NCI-H146 (cell line): ENCODE measurements at places on chromosomes 2 and 18.

DNA sequence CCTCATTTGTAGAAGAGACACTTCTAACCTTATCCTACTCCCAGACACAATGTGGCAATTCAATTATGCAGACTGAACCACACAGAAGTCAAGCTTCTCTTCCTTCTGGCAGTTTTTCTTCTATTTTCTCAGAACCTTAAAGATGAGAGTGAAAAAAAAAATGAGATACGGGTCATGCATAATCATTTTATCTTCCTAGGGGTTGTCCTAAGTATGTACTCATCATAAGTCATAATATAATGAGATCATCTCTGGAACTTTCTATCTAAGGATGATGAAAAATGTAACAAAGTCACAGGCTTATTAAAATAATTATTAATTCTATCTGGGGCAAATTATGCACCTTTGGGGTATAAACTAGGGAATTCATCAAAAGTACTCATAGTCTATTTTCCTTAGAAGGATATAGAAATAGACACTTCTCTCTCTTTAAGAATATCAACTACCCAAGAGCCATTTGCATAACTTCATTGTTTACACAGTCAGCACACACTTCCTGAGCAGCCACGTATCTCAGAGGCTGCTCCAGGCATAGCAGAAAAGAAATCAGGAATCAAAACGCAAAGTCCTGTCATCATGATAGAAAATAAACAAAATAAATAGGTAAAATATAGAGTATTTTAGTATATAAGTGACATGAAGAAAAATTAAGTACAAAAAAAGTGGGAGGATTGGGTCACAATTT, 345.9 kb upstream of the SPHKAP start:
- DNase-seq = no peak

GRCh38 chr18:9323750-9324445, 10.7 kb upstream of the TWSG1 start:
- DNase-seq = no peak

DNA sequence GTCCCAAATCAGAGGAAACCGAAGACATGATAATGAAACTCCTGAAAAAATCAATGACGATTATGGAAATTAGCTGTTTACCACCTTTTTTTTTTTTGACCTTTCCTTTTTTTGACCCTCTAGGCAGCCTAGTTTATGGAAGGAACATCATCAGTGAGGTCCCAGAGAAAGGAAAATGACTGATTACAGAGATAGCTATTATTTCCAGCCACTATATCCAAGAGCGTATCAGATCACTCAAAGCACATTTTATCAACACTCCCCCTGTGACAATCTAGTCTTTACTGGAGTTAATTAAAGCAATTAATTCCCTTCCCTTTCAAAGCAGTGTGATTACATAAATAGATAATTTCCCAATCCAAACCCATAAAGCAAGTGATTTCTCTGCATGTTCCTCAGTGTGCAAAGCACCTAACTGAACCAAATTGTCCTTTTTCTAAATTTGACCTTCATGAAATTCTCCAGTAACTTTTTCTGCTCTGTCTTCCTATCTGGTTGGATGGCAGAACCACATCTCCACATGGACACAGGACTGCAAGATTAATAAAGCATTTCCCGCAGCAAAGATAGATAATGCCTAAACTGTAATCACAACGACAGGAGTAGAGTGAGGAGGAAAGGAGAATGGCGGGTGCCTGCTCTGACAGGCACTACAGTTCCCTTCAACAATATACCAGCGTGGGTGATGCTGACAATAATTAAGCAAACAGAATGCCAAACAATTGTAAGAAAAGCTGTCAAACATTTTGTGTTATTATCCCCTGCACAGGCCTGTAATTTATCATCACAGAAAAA, 194.4 kb downstream of the SLC8A1 start:
- DNase-seq = peak; percentile 82

- peak; percentile 80 for DNase-seq
Measured at GRCh38 chr18:59823596-59824195, 76.1 kb upstream of the PMAIP1 start.

- DNase-seq = no peak
Measured at GRCh38 chr2:230794497-230794896, 70.2 kb upstream of the ITM2C start.

GRCh38 chr2:38233231-38233983, 143.7 kb downstream of the ATL2 start:
- no peak for DNase-seq

DNA sequence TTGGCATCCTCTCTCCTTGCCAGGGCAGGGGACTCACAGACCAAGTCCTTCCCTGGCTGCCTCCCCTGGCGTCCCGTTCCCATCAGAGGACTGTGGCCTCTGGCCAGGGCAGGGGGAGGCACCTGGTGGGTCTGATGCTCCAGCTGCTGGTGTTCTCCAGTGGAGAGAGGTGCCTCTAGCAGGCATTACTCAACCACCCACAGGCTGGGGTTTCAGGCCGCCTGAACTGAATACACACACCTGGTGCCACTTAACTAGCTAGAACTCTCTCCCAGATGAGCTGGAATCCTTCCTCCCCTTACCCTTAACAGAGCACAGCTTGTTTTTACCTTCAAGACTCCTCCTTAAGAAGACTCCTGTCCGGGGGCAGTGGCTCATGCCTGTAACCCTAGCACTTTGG, 37.7 kb upstream of the CNGA3 start:
- DNase-seq = no peak

- DNase-seq = no peak
Measured at GRCh38 chr2:23494286-23494685, 109.3 kb downstream of the KLHL29 start.

DNA sequence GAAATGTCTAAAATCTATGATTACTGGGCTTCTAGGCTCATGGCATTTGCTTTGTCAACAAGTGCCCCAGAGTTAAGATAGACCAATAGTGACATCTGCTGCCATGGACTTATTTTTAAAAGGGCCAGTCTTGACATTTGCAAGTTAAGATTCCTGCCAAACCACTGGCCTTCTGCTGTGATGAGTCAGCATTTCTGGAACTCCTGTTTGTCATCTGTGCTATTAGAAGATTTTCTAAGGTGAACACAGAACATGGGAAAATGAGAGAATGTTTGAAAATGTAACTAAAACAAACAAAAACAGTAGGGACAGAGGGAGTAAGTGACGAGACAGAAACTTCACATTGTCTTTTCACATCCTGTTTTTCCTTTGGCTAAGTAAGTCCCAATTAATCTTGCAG, 93.7 kb upstream of the WDR75 start:
- no peak for DNase-seq

GRCh38 chr2:147364597-147364996, 480.2 kb upstream of the ACVR2A start:
- DNase-seq = peak; percentile 18

DNA sequence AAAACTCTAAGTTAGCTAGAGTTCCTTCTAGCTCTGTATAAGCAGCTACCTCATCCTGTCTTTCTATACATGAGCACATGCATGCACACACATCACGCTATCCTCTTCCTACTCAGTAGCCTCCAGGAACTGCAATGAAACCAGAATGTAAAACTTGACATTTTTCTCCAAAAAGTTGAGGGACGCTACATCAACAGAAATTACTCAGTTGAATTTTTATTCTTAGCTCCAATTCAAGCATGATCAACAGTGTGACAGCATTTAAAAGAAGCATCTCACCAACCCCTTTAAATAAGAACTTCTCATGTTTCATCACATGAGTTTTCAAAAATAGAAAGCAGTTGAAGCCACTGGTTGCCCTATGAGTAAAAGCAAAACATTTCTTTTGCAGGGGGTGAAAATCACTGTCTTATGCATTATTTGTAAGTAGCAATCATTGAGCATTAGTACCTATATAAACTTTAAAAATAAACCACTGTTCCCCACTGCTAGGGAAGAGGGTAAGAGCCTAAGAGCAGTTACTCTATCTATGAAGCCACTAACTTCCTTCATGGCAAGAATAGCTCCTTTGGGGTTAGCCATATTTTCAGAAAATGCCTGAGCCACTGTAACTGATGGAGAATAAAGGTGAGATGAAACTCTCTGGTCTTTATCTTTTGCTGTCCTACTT, 77.9 kb upstream of the ARL5A start:
- DNase-seq = no peak

DNA sequence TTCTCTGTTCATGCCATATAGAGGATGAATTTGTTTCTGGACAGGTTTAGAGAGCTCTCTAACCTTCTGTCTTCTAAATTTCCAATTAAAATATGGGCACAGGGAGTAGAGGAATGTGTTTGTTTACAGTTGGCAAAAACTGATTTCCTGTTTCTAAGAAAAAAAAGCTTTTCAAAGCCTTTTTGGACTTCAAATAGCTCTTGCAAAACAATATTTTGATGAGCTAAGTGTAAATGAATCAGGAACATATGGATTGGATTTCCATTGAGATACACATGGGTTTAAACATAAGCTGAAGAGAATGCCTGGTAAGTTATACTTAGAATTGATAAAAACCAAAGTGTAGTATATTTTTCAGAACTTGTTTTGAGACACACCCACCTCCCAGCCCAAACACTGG, 677.5 kb downstream of the NYAP2 start:
- DNase-seq = no peak

DNA sequence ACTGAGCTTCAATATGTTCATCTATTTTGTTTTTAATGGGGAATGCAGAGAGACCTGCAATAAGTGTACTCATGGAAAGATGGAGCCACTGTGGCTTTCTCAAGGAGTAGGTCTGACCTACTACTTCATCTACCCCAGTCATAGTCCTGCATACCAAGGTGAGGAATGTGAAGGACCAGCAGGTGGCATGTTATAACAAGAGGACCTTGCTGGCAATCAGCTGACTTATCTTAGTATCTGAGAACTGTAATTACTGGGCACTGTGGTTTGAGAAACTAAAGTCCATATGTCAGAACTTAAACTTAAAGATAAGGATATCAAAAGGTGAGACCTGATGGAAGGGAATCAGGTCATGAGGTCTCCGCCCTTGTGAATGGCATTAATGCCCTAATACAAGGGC, 1104.2 kb downstream of the BCL11A start:
- no peak for DNase-seq

DNA sequence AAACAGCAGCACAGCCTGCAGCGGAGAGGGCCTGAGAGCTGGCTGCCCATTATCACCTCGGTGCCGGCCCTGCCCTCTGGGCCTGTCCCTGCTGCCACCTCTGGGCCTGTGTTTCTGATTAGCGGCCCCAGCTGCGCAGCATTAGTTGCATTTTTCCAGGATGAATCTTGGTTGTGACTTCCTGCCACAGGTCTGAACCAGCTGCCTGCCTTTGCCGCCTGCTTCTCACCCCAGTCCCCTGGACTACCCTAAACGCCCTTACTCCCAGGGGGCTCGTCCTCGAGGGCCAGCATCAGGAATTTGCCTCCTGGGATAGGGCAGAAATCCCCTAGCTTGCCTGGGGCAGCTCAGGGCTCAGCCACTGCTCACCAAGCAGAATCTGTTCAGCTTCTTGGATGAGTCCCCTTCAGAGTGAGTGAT, 342.8 kb downstream of the DYSF start:
- no peak for DNase-seq

DNA sequence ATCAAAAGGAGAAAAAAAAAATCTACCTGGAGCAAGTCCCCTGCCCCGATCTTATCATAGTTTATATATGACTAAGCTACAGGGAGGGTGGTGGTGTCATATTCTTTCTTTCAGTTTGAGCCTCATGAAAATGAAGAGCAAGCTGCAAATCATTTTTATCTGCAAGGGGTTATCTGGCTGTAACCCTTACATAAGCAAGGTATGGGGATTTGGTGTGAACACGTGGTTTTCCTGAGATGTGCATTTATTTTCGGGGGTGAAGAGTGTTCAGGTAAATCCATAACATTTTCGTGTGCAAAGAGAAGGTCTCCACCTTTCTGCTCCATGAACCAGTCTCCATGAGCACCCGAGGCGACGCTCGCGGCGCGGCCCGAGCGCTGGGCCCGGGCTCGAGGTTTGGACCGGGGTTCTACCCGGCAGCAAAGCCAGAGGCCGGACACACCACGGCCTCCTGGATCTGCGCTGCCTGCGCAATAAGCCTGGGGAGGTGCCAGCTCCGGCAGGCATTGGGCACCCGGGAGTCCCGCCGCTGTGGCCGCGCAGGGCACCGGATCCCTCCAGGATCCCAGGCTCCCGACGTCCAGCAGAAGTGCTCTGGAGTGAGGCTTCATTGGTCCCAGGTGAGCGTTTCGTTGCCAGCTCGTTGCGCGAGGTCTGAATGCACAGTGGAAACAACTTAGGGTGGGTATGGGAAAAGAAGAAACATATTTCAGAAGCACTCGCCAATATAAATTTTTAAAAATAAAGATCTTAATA, 36.1 kb upstream of the GPD2 start:
- DNase-seq = peak; percentile 81

- no peak for DNase-seq
Measured at GRCh38 chr2:160630801-160631590, 137.4 kb upstream of the RBMS1 start.

DNA sequence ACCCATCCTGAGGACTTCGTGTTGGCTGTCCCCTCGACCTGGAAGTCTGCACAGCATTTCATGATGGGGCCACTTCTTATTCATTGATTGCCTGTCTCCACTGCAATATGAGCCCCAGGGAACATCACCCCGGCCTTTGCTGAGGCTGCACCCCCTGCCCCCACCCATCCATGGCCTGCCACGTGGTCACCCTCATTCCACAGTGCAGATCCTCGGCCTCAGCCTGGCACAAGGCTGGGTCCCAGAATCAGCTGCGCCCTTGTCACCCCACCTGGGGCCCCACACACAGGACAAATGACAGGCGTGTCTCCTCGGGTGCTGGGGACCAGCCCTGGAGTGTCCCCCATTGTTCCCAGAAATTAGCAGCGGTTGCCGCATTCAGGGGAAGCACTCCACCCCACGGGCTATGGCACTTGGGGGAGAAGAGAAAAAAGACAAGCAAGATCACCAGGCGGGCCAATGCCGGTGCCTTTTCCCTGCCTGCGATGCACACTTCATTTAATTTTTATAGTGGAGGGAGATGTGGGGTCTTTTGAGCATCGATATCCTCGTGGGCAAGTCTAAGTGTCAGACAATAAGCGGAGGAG, 157.4 kb downstream of the INHBB start:
- no peak for DNase-seq

GRCh38 chr2:12502759-12503158, 214.0 kb upstream of the TRIB2 start:
- DNase-seq = no peak

DNA sequence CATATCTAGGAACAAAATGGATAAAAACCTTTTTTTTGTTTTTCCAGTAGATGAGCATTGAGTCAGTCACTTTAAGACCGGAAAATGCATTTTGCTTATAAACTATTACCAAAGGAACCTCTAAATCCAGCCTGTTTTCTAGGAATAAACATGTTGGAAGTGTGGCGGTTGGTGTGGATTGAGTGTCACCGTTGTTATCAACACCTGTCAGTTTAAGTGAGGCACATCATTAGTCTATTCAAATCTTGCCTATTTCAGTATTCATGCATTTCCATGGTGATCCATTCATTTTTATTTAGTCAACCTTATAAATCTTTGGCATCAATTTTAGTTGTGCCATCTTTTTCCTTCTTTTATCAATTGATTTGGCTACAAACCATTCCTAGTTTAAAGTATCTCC, 3.3 kb downstream of the KLHL29 start:
- no peak for DNase-seq

DNA sequence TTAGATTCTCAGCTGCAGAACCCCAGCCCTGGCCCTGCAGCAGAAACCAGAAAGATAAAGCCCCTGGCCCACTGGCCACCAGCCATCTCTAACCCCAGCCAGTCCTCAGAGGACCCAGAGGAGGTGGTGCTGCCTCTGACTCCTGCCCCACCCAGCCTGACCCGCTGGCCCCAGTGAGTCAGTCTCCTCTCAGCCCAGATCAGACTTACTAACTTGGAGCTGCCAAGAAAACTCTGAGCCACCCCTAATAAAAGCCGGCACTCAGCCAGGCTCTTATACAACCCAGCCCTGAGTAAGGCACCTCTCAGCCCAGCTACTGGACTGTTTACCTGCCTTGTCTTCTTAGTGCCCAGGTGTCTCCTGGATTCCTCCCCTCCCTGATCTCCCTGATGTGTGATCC, 2.0 kb downstream of the SLC14A2 start:
- no peak for DNase-seq
